Immature natural killer cell (primary cell): ENCODE measurements at places on chromosomes 1 and 21.

DNA sequence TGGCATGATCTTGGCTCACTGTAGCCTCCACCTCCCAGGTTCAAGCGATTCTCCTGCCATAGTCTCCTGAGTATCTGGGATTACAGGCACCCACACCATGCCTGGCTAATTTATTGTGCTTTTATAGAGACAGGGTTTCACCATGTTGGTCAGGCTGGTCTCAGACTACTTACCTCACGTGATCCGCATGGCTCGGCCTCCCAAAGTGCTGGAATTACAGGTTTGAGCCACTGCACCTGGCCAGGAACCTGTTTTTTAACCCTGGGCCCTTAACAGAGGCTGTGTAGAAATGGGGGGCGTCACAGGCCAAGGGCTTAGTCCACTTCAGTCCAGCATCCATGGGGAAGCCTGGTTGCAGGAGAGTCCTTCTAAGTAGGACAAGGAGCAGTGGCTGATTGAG, 9.3 kb downstream of the FBLIM1 start:
- H3K27ac ChIP-seq: no peak overlapping the region
- H3K4me3 ChIP-seq: no peak overlapping the region
- DNase-seq: no peak
- H3K4me1 ChIP-seq: no peaks in the 10 kb centered on the region

GRCh38 chr1:205991237-205991636, 12.0 kb downstream of the RAB7B start:
- no peaks in the 10 kb centered on the region for H3K4me1 ChIP-seq
- H3K4me3 ChIP-seq: no peak overlapping the region
- no peak overlapping the region for H3K27ac ChIP-seq
- H3K36me3 ChIP-seq: no peaks in the 10 kb centered on the region

- no peak for DNase-seq
- H3K4me3 ChIP-seq: no peak overlapping the region
- H3K27ac ChIP-seq: no peak overlapping the region
These were observed 80.6 kb downstream of the CENPF start for GRCh38 chr1:214683621-214684020.

GRCh38 chr1:233113009-233113879, 162.8 kb downstream of the NTPCR start:
- DNase-seq: peak; percentile 42
- H3K4me1 ChIP-seq: peaks cover 15% of the 10 kb centered on the region
- peak overlapping the region; percentile 81 for H3K27ac ChIP-seq
- no peaks in the 10 kb centered on the region for H3K36me3 ChIP-seq

- no peaks in the 10 kb centered on the region for H3K27me3 ChIP-seq
- peaks cover 4% of the 10 kb centered on the region for H3K4me1 ChIP-seq
- no peak for DNase-seq
- H3K4me3 ChIP-seq: peak overlapping the region; percentile 78
- peak overlapping the region; percentile 69 for H3K27ac ChIP-seq
These were observed 566 bp upstream of the PAQR7 start for GRCh38 chr1:25875856-25876692.
